ENCODE measurements at places on chromosomes 4 and X. TPM values are rescaled to one million over a fixed set of nuclear protein-coding genes. Genes with fewer than 3 reads are reported as not detected.

Gene MAP3K15
- 1.5 TPM for total RNA-seq

Gene GAGE12J
- total RNA-seq = not detected

Gene FABP2
- not detected for total RNA-seq

Gene PDE5A
- total RNA-seq = not detected

Gene ADRA2C
- total RNA-seq = not detected

Gene MAPK10
- total RNA-seq = 0.29 TPM

Gene SOD3
- total RNA-seq = not detected

Gene MGAT4D
- total RNA-seq = not detected

Gene NAP1L3
- 2.8 TPM for total RNA-seq

Gene LIMCH1
- not detected for total RNA-seq

Gene INPP4B
- 46.3 TPM for total RNA-seq

Gene PCDH10
- total RNA-seq = not detected

Gene ABCG2
- 0.66 TPM for total RNA-seq

Gene RBMXL3
- total RNA-seq = not detected

Gene CT47C1
- not detected for total RNA-seq

Gene CPZ
- total RNA-seq = not detected

Gene SSX2B
- total RNA-seq = not detected

Gene BMP3
- not detected for total RNA-seq

Gene ADGRG2
- not detected for total RNA-seq

Gene SMIM43
- total RNA-seq = not detected

Gene CYBB
- total RNA-seq = 0.50 TPM

Gene PABPC4L
- not detected for total RNA-seq

Gene CT45A3
- total RNA-seq = not detected

Gene PCDH18
- 0.04 TPM for total RNA-seq

Gene USP51
- total RNA-seq = 2.0 TPM

Gene CUL4B
- 32.7 TPM for total RNA-seq

Gene TMSB15B
- total RNA-seq = 7.3 TPM

Gene TMEM144
- total RNA-seq = 0.25 TPM

Gene C4orf50
- not detected for total RNA-seq

Gene RNF128
- total RNA-seq = not detected

Gene MRFAP1L1
- total RNA-seq = 41.4 TPM

Gene CXCL8
- 0.38 TPM for total RNA-seq

Gene USP38
- 23.1 TPM for total RNA-seq

Gene TCEANC
- 0.89 TPM for total RNA-seq

Gene CSN1S1
- not detected for total RNA-seq

Gene SOX3
- not detected for total RNA-seq

Gene XAGE1A
- total RNA-seq = not detected

Gene GLRB
- not detected for total RNA-seq

Gene ADGRG4
- not detected for total RNA-seq

Gene XK
- total RNA-seq = 0.06 TPM

Gene PGAM4
- total RNA-seq = 0.92 TPM

Gene AKAP4
- total RNA-seq = not detected

Gene ENPEP
- total RNA-seq = not detected

Gene MYL5
- 22.9 TPM for total RNA-seq

Gene MTMR8
- 6.1 TPM for total RNA-seq

Gene RIBC1
- total RNA-seq = 1.1 TPM

Gene NCAPG
- 69.0 TPM for total RNA-seq

Gene AMBN
- total RNA-seq = not detected

Gene TMEM35A
- total RNA-seq = not detected

Gene SRPX2
- not detected for total RNA-seq

Gene TENM3
- total RNA-seq = not detected

Gene SPANXA1
- total RNA-seq = not detected

Gene CNGA1
- total RNA-seq = 0.34 TPM

Gene ARMCX1
- 6.9 TPM for total RNA-seq

Gene OCRL
- total RNA-seq = 3.9 TPM

Gene GLRA2
- total RNA-seq = not detected

Gene MSX1
- 0.10 TPM for total RNA-seq

Gene SPANXN4
- not detected for total RNA-seq

Gene SMAD1
- 1.2 TPM for total RNA-seq

All from activated naive CD8-positive, alpha-beta T cell treated with anti-CD3 and anti-CD28 coated beads for 36 hours (primary cell).